ENCODE measurements at places on chromosomes 2 and 18.

DNA sequence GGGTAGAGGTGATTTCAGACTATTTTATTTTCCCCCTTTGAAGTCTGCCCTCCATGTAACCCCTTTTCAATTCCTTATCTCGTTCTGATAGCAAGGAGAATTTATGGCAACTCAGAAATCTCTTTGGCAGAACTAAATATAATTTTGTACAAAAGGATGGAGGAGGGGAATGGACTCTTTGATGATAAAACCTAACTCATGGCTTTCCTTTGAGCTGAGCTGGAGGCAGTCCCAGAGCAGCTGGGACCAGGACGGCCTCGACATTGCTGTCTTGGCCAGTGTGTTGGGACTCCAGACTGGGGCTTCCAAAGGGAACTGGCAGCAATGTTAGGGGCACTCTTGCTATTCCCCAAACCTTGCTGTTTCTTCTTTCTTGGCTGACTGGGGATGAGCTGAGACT lies 47.7 kb downstream of the PAX8 start:
- no peak for DNase-seq

GRCh38 chr2:180101846-180102245 lies 94.7 kb upstream of the CWC22 start:
- DNase-seq, result no peak

GRCh38 chr2:70472221-70472890 lies 81.3 kb downstream of the TGFA start:
- DNase-seq, result no peak

- DNase-seq, result no peak
Measured at GRCh38 chr2:16135196-16135912, 195.0 kb downstream of the MYCN start.

DNA sequence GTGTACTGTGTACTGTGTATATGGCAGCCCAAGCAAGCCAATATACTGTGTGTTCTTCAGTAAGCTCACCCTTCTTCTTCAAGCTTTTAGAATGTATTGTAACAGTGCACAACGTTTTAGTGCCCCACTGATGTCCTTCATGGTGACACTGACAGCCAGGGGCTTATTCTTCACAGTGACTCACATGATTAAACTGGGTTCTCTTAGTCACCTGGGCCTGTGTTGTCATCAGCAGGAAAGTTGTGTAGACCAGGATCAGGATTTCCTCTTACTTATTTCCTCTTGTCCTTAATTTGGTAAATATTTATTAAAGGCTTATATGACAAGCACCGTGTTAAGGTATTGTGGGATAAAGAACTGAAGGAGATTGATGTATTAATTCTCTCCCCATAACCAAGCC lies 67.9 kb upstream of the THOC1 start:
- no peak for DNase-seq

GRCh38 chr2:26883956-26884355 lies 36.0 kb downstream of the DPYSL5 start:
- no peak for DNase-seq

DNA sequence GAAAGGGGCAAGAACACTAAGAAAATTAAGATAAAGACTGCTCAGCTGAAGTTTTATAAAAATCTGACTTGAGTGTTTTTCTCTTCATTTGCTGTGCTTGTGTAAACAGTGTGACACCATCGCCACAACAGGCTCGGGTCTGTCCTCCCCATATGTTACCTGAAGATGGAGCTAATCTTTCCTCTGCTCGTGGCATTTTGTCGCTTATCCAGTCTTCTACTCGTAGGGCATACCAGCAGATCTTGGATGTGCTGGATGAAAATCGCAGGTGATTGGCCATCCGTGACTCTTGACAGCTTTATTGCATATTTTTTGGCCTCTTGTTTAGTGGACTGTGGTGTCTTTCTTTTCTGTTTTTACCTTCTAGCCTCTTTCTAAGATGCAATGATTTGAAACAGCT lies 22.1 kb downstream of the MFF start:
- DNase-seq, result no peak

GRCh38 chr18:54945576-54946125 lies 13.6 kb downstream of the CCDC68 start:
- no peak for DNase-seq

GRCh38 chr2:172848519-172848918 lies 112.9 kb downstream of the RAPGEF4 start:
- DNase-seq, result no peak

DNA sequence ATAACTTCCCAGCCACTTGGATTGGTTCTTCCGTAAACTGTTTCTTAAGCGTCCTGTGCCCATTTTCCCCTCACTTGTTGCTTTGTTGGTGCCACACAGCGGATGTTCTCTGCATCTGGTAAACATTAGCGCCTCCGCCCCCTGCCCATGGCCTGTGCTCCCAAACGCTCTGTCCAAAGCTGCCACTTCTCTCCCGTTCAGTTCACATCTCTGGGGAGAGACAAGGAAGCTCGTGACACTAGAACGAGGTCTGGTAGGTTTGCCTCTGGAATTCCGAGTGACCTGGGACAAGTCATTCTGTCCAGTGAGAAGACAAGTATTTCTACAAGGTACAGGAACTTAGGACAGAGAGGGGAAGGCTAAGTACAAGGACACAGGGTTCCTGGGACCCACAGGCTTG lies 9.4 kb downstream of the COPS9 start:
- DNase-seq, result no peak

DNA sequence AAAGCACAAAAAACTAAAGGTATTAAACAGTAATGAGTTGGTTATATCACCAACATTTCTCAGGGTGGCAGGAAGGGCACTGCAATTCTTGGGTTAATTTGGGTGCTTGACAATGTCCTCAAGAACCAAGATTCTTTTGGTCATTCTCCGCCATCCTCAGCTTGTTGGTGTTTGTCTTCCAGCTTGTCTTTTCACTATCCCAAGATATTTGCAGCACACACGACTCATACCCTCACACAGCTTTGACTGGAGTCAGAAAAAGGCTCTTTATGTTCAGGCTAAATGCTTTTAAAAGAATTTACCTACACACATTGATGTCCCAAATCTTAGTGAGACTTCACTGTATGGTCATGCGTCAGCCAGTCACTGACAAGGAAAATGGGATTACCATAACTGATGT lies 12.5 kb downstream of the GREB1L start:
- DNase-seq, result no peak

GRCh38 chr2:84912984-84913383 lies 7.5 kb downstream of the TMSB10 start:
- no peak for DNase-seq

DNA sequence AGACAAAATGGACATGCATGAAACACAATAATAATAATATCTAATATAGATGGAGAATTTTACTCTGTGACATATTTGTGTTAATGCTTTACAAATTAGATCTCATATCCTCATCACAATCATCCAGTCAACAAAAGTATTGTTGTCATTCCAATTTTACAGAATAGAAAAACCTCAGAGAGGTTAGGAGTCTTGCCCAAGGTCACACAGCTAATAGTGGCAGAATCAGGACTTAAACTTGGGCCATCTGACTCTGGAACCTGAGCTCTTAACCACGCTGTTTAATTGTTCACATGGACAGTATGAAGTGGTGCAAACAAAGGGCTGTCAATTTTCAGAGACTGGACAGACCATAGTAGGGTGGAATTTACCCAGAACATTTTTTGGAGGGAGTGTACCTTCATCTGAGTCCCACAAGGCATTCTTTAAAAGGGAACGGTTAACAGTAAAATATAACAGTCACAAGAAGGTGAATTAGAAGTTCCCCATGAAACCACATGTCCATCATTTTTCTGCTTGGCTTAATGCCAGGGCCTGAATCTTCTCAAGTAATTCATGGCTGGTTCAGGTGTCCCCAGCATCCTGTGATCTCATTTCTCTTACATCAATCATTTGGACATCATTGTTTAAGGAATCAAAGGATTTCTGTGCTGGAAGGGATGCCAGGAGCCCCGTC lies 35.4 kb upstream of the CCDC93 start:
- DNase-seq, result no peak

DNA sequence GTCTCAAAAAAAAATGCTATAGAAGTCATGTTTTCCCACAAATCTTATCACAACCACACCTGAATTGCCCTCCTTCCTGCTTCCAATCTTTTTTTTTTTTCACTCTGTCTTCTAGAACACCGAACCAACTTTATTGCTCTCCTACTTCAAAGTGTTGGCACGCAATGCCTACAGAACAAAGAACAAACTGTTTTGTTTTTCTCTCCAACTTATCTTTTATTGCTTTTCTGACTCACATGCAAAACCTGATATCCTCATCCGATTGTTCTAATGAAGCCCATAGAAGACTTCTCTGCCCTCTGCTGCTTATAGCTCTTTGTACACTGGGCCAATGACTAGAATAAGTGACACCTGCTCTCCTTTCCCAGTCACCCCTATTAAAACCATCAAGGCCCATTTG lies 602.8 kb downstream of the EPHA4 start:
- no peak for DNase-seq

DNA sequence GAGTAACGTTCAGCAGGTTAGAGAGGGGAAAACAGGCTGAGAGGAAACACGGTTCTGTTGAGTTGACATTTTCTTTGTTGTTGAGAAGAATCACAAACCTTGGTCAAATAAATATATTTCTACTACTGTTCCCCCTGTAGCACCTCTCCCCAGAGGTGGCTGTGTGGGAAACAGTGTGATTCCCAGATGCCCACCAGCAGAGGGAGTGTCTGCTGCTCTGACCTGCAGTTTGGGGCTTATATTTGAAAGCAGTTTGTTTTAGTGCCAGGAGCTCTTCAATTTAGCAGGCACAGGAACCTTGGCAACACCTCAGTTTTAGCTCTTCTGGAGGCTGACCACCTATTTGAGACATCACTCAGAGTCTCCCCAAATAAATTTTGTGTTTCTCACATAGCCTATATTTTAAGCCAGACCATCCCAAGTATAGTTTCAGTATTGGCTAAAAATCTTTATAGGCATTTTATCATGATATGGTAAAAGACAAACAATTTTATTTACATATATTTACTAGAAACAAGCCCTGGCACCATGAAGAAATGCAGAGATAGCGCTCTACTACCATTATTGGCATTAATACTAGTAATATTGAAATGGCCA lies 75.7 kb downstream of the PIK3C3 start:
- DNase-seq, result no peak

DNA sequence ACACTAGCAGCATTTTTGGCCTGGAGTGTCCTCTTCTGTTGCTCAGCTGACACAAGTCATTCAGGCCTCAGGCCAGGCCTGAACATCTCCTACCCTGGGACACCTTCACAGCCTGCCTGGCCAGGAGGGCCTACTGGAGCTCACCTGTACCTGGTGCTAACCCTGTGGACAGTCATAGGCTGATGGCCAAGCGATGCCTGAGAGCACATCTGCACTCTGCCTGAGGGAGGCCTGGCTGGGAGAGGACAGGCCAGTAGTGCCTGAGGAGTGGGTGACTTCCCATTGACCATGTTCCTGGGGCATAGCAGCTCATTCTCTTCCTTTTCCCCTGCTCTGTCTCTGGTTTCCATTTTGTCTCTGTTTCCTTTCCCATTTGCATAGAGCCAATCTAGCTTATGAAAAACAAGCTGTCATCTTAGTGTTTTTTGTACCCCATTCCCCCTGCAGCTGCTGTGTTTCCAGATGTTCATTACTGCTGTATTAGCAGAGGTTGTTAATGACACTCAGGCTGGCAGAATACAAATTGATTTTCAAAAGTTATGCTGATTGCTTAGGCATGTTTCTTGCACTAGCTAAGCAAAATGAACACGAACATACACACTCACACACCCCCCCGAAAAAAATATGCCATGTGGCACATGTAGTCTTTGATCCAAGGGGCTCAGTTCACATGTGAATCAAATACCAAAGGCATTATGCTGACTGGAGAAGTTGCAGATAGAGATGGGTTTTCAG lies 149.7 kb upstream of the HS6ST1 start:
- DNase-seq, result no peak

DNA sequence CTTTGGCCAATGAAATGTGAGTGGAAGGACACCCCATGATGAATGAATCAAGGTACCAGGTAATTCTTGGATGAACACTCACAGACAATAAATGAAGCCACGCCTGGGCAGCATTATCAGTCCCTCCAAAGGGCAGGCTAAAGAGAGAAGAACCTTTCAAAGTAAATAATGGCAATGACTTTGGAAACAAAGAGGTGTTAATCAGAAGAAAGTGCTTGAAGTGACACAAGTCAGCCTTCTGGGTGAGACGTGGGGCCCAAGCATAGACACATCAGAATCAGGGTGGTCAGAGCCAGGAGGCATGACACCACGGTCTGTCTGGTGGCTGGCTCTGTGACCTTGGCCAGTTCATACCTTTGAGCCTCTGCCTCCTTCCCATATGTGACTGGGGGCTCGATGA lies 103.3 kb downstream of the POLR1A start:
- DNase-seq, result no peak

- DNase-seq, result no peak
Measured at GRCh38 chr2:241432824-241433448, 75.4 kb downstream of the STK25 start.

DNA sequence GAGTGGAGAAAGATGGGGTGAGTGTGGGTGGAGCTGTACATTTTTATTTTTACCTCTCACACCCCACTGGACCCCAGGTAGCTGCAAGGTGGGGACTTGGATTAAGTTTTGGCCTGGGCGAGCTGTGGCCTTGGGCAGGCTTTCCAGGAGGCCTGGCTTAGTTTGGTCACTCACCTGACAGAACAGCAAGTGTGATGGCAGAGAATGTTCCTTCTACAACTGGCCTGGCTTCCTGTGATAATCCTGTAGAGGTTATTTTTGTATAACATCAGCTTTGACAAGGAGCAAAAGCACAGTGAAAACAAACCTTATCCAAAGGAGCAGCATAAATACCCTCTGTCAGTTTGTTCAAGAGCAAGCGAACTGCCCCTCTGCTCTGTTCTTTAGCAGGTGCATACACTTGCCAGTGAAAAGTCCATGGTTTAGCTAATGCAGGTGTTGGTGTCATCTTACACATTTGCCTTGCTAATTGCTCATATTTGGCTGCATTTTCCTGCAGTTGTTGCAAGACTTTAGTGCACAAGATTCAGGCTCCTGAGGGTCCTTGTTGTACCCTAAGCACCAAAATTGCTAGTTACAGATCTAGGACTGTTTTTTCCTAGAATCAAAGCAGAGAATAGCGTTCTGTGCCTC lies 6.3 kb downstream of the THNSL2 start:
- DNase-seq, result no peak

- DNase-seq, result no peak
Measured at GRCh38 chr2:10835052-10835970, 22.7 kb upstream of the PDIA6 start.

GRCh38 chr2:145563741-145564615 lies 1044.1 kb upstream of the ZEB2 start:
- DNase-seq, result no peak

- DNase-seq, result no peak
Measured at GRCh38 chr2:112159454-112159921, 21.3 kb downstream of the FBLN7 start.

Data from fibroblast of skin of left quadriceps (primary cell).